ENCODE measurements at places on chromosomes 5 and 9.

- peak; percentile 17 for DNase-seq
Observed at GRCh38 chr9:69121155-69122081, 52.7 kb upstream of the TJP2 start.

DNA sequence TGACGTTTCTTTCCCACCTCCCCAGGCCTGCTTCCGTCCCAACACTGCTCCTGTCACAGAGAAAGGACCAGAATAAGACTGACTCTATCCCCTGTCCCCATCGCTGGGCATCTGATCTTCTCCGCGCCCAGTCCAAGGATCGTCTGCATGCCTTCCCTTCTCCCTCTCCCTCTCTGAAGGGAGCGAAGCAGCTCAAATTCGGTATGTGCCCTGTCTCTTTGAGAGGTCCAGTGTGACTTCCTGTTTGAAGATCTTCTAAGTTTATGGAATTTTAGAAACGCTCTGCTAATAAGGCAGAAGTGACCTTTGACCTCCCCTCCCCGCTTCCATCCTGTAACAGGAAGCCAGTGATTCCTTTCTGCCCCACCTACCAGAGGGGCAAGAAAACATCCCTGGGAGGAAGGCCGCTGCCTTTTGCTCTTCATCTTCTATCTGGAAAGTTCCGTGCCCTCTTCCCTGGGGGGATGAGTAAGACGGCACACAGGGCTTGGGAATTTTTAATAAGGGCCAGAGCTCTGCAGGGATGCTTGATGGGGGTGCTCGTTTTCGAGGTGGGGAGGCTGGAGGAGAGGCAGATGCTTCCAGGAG, 40.7 kb upstream of the RNU6ATAC start:
- DNase-seq = no peak

- DNase-seq = no peak
Observed at GRCh38 chr9:87567983-87568382, 70.3 kb downstream of the DAPK1 start.

- DNase-seq = no peak
Observed at GRCh38 chr5:76555717-76556116, 67.5 kb downstream of the F2RL2 start.

- peak; percentile 80 for DNase-seq
Observed at GRCh38 chr9:126471084-126471624, 142.6 kb upstream of the LMX1B start.

DNA sequence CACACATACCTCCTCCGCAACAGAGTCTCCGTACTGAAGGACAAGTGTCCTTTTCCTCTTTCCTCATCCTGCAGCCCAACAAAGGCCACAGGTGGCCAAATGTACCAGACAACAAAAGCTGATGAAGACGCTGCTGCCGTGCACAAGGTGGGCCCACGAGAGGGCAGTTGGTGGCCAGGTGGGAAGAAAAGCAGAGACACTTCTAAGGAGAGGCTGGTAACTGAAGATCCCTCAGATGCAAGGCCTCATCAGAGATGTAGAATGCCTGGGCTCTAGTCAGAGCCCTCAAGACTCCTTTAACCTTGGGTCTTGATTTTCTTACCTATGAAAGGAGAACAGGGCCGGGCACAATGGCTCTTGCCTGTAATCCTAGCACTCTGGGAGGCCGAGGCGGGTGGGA, 75.7 kb downstream of the NRG2 start:
- DNase-seq = no peak

- DNase-seq = no peak
Observed at GRCh38 chr5:107820429-107820828, 149.7 kb upstream of the EFNA5 start.

GRCh38 chr5:140222416-140222815, 47.4 kb downstream of the CYSTM1 start:
- DNase-seq = no peak

GRCh38 chr5:66171349-66172344, 27.5 kb downstream of the SREK1 start:
- DNase-seq = peak; percentile 44

- peak; percentile 41 for DNase-seq
Observed at GRCh38 chr5:93583768-93584595, 960 bp downstream of the NR2F1 start.

GRCh38 chr9:89872913-89873707, 268.3 kb downstream of the GADD45G start:
- no peak for DNase-seq

DNA sequence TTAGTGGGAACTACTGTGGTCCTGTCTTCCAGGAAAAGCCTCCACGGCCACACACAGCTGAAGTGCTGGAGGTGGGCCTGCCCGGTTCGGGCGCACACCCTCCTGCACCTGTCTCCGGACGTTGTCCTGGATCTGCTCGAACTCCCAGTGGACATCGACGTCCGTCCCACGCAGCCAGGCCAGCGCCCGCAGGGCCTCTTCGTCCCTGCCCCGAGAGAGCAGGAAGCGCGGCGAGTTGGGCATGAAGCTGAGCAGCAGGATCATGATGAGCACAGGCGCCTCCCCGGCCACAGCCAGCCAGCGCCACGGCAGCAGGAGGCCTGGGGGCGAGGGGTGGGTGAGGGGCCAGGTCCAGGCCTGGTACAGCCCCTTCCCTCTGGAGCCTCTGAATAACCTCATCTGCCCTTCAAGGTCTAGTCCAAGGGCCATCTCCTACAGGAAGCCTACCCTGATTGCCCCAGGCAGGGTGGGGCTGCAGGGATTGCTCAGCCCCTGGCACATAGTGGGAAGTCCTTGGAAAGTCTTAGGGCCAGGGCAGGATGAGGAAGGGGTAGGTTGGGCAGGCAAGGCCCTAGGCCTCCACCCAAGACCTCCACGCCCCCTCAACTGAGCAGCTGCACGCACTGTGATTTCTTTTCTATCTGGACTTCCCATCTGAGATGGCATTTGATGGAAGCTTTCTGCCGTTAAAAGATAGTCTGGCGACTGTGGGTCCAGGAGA, 3.4 kb downstream of the SLC2A6 start:
- DNase-seq = no peak

GRCh38 chr5:178067755-178068154, 45.6 kb upstream of the N4BP3 start:
- DNase-seq = no peak

- DNase-seq = no peak
Observed at GRCh38 chr5:68440651-68441050, 225.1 kb downstream of the PIK3R1 start.

DNA sequence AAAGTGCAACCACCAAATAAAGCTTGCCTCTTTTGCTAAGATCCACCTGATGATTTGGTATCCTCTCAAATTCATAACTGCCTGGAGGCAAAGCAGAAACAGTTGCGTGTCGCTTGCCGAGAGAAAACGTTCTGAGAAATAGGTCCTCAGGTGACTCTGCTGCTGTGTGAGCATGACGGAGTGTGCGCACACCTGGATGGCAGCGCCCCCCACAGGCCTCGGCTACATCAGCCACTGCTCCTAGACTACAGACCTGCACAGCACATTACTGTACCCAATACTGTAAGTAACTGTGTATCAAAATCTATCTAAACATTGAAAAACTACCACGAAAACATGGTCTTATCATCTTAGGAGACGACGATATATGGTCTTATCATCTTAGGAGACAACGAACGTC, 87.4 kb downstream of the CAMSAP1 start:
- DNase-seq = no peak

- DNase-seq = no peak
Observed at GRCh38 chr9:98720402-98720801, 11.7 kb upstream of the GABBR2 start.

DNA sequence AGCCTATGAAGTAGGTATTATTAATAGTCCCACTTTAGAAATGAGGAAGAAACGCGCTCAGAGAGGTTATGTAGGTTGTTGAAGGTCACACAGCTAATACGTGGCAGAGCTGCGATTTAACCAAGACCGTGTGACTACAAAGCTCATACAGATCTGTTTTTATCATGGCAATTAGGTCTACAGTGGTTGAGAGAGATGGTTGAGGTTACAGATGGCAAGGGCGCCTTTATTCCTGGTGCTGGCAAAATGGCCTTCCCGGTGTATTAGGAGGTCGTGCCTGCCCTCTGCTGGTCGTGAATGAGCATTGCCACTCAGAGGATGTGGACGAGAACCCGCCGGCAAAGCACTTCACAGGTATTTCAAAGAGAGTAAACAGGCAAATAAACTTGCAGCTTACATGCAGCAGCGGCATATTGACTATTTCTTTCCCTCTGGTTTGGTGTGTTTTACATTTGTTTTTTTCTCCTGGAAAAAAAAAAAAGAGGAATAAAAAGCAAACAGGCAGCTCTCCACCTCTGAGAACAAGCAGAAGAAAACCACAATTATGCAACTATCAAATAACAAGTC, 65.3 kb upstream of the EGFLAM start:
- DNase-seq = peak; percentile 59

DNA sequence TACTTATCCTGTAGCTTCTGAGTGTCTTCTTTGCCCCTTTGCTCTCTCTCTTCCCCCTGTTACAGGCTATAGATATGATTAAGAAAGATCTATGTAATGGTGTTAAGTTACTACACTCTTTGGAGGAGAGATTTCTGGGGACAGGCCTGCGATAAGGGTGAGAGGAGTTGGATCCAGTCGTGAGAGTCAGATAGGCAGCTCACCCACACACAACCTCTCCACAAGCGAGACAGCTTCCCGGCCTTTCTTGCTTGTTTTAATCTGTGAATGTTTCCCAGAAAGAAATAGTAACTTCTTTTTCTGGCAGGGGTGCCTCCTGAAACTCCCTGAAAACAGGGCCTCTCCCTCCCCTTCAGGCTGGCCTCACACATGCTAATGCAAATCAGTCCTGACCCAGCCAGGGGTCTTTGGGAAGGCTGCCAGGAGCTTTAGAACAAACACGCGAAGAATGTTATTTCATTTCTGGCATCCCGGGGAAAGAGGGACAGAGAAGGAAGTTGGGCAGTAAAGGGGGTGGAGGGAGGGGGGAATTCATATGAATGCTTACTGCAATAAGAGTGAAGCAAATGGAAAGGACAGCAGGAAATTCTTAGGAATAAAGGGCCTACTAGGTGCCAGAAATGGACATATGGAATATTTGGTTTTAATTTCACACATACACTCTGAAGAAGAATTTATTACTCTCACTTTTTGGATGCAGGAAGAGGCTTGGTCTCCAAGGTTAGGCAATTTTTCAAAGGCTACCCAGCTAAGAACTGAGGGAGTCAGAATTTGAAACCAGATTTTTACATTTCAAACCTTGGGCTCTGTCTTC, 215.8 kb upstream of the TRIM32 start:
- no peak for DNase-seq

- DNase-seq = peak; percentile 28
Observed at GRCh38 chr9:100352201-100352726, 478 bp downstream of the TEX10 start.

Data from activated naive CD4-positive, alpha-beta T cell treated with Interleukin-2 at 50 U/mL for 16 hours (primary cell).